ENCODE measurements at places on chromosomes 6 and 20.
A peak's percentile ranks its signal among the peaks of the same experiment; 100 is the strongest.

DNA sequence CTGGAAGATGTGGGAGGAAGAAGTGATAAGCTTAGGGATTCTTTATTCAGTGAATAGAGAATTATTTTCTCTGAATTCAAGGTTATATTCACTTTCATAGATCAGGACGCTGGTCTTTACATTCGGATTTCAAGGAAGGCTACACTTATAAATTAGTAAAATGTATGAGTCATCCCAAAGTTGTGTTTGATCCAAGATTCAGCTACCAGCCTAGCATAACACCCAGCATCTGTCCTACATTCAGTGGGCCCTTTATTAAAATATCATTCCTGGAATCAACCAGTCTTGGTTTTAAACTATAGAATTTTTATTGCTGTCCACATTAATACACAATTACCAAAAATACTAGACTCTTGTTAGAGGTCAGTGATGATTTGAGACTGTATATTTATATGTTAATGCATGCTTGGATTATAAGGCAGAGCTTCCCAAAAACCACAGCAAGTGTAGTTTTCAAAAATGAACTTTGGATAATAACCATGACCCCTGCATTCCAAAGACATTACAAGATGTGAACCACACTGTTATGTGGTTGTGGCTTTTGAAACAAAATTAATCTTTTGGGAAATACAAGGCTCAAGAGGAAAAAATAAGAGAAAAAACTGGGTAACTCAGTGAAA, 210.7 kb upstream of the CNR1 start:
- ATAC-seq: no peak

DNA sequence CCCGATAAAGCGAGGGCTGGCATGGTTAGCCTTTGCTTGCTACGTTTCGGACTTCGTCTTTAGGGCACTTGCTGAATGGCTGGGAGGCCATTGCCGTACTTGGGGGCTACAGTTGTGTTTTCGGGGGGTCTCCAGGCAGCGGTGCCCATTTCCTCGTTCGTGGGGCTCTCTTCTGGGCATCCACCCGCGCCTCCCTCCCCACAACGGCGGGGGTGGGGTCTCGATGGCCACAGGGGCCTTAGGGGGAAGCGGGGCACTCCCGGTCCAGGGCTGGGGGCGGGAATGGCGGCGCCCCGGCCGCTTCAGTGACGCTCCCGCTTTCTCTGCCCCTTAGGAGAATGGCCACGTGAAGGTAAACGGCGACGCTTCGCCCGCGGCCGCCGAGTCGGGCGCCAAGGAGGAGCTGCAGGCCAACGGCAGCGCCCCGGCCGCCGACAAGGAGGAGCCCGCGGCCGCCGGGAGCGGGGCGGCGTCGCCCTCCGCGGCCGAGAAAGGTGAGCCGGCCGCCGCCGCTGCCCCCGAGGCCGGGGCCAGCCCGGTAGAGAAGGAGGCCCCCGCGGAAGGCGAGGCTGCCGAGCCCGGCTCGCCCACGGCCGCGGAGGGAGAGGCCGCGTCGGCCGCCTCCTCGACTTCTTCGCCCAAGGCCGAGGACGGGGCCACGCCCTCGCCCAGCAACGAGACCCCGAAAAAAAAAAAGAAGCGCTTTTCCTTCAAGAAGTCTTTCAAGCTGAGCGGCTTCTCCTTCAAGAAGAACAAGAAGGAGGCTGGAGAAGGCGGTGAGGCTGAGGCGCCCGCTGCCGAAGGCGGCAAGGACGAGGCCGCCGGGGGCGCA, 2.4 kb downstream of the MARCKS start:
- ATAC-seq: no peak

- no peak for ATAC-seq
These were observed 129.6 kb upstream of the CST7 start for GRCh38 chr20:24819331-24819965.

DNA sequence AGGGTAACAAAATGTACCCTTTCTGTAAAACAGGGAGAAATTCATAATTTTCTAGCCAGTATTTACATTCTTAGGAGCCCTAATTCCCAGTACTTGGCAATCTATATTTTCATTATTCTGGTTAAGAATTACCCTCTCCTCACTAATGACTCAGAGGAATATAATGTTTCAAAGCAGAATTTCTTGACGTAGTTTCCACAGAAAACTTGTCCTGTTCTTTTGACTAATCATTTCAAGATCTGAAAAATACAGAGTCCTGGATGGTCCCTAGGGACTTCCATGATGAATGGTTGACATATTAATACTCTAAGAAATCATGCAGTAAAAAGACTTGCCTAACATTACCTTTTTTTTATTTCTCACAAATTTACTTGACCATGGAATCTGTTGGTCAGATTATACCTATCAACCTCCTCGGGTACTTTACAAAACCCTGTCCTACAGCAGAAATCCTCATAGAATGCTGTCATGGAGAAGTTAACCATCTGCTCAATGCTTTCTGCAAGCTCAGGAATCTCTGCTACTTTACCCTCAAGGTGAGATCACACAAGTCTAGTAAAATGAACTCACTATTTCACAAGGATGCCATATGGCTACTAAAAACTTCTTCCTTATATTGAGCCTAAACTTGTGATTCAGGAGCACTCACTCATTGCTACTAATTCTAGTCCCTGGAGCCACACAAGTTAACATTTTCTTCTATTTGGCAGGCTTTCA, 202.1 kb upstream of the CNR1 start:
- no peak for ATAC-seq

DNA sequence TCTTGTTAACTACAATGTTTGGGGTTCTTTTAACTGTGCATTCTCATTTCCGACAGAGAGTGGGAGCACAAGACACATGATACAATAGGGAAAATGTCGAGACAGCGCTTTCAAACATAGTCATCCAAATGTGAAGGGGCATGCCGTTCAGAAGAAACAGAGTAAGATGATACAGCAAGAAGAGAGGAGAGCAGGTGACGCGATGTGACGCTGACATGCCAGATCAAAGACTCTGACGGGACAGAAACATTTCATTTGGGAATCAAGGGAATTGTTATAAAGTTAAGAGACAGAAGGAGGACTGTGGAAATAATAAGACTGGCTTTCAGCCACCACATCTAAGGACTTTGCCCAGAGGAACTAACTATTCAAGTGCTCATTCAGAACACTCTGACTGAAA, 117.4 kb downstream of the FAXC start:
- no peak for ATAC-seq

- no peak for ATAC-seq
These were observed 58.7 kb upstream of the EMILIN3 start for GRCh38 chr20:41425180-41425884.

GRCh38 chr20:18588574-18588933, 700 bp downstream of the DTD1 start:
- peak; percentile 3 for ATAC-seq

GRCh38 chr20:56017560-56017959, 12.2 kb upstream of the CBLN4 start:
- no peak for ATAC-seq
